T-helper 1 cell treated with Interleukin-12 subunit alpha and Interleukin-12 subunit beta and Interleukin-4 antibody, amounts not matched to agents 30 ng/mL and 1 ng/mL, for 36 hours (primary cell): ENCODE measurements at places on chromosomes 7 and 10. TPM values are rescaled to one million over a fixed set of nuclear protein-coding genes. Genes with fewer than 3 reads are reported as not detected.

Gene PKD2L1
- total RNA-seq, result 0.20 and 0.24 TPM in 2 replicates

Gene ZNF488
- total RNA-seq, result not detected in 2 replicates

Gene JCAD
- 0.44 and 0.78 TPM in 2 replicates for total RNA-seq

Gene TCERG1L
- 0.07 TPM in 1 of 2 replicates, not detected in the other for total RNA-seq

Gene PLEKHA8
- 7.1 TPM in 2 replicates for total RNA-seq

Gene MMS19
- 71.2 and 73.6 TPM in 2 replicates for total RNA-seq

Gene LIPM
- not detected in 2 replicates for total RNA-seq

Gene KCNH2
- 0.80 and 0.91 TPM in 2 replicates for total RNA-seq

Gene RP9
- total RNA-seq, result 13.9 and 16.4 TPM in 2 replicates

Gene EPO
- not detected in 2 replicates for total RNA-seq

Gene INSYN2A
- not detected in 2 replicates for total RNA-seq

Gene SCIN
- total RNA-seq, result 0.02 TPM in 1 of 2 replicates, not detected in the other

Gene POM121C
- total RNA-seq, result 79.5 and 84.2 TPM in 2 replicates

Gene DDC
- not detected in 2 replicates for total RNA-seq

Gene DNAH11
- 2.2 and 2.3 TPM in 2 replicates for total RNA-seq

Gene PTPRZ1
- not detected in 2 replicates for total RNA-seq

Gene MUC3A
- total RNA-seq, result not detected in 2 replicates

Gene ANXA8
- 0.32 and 0.66 TPM in 2 replicates for total RNA-seq

Gene PMS2
- total RNA-seq, result 23.2 and 23.7 TPM in 2 replicates

Gene FAM53B
- total RNA-seq, result 35.0 and 38.1 TPM in 2 replicates

Gene RASA4
- 35.6 and 35.7 TPM in 2 replicates for total RNA-seq

Gene CALHM1
- total RNA-seq, result 0.17 and 0.25 TPM in 2 replicates

Gene CREM
- 74.7 and 77.9 TPM in 2 replicates for total RNA-seq

Gene ARHGAP21
- 40.0 and 40.8 TPM in 2 replicates for total RNA-seq

Gene WNT2
- not detected in 2 replicates for total RNA-seq

Gene HOXA3
- not detected in 2 replicates for total RNA-seq

Gene GFRA1
- not detected in 2 replicates for total RNA-seq

Gene FFAR4
- total RNA-seq, result not detected in 2 replicates

Gene DGKI
- 3.4 and 3.6 TPM in 2 replicates for total RNA-seq

Gene NUTM2A
- total RNA-seq, result 0.12 and 0.80 TPM in 2 replicates

Gene SFTPA1
- total RNA-seq, result not detected in 2 replicates

Gene CH25H
- not detected in 2 replicates for total RNA-seq

Gene TMEM213
- total RNA-seq, result 3.7 and 4.6 TPM in 2 replicates

Gene PLAC9
- total RNA-seq, result not detected in 2 replicates

Gene SFXN2
- total RNA-seq, result 20.9 and 25.6 TPM in 2 replicates

Gene TCF7L2
- total RNA-seq, result 0.44 and 0.59 TPM in 2 replicates

Gene FGFR2
- total RNA-seq, result not detected in 2 replicates

Gene C7orf33
- total RNA-seq, result not detected in 2 replicates

Gene EBLN1
- total RNA-seq, result not detected in 2 replicates

Gene STRIP2
- total RNA-seq, result 38.1 and 40.2 TPM in 2 replicates

Gene NEURL1
- total RNA-seq, result 2.2 and 2.3 TPM in 2 replicates

Gene ZPBP
- total RNA-seq, result not detected in 2 replicates

Gene ADAMTS14
- 0.07 and 0.15 TPM in 2 replicates for total RNA-seq

Gene GNAT3
- total RNA-seq, result not detected in 2 replicates

Gene HMX2
- total RNA-seq, result not detected in 2 replicates

Gene HSPA12A
- total RNA-seq, result 0.05 and 0.10 TPM in 2 replicates

Gene ASB15
- total RNA-seq, result not detected in 2 replicates

Gene DLX5
- total RNA-seq, result not detected in 2 replicates

Gene AKR1C2
- total RNA-seq, result not detected in 2 replicates

Gene LIPF
- total RNA-seq, result not detected in 2 replicates

Gene MCM7
- total RNA-seq, result 257 and 262 TPM in 2 replicates

Gene NKX6-2
- not detected in 2 replicates for total RNA-seq
